Activated T-cell treated with anti-CD3 and anti-CD28 coated beads, Interleukin-2, amount 50 U/mL, for 1 hour (primary cell): ENCODE measurements at places on chromosomes 16 and 17.

- DNase-seq: no peak
These were observed 6.3 kb downstream of the C17orf75 start for GRCh38 chr17:32335687-32336086.

DNA sequence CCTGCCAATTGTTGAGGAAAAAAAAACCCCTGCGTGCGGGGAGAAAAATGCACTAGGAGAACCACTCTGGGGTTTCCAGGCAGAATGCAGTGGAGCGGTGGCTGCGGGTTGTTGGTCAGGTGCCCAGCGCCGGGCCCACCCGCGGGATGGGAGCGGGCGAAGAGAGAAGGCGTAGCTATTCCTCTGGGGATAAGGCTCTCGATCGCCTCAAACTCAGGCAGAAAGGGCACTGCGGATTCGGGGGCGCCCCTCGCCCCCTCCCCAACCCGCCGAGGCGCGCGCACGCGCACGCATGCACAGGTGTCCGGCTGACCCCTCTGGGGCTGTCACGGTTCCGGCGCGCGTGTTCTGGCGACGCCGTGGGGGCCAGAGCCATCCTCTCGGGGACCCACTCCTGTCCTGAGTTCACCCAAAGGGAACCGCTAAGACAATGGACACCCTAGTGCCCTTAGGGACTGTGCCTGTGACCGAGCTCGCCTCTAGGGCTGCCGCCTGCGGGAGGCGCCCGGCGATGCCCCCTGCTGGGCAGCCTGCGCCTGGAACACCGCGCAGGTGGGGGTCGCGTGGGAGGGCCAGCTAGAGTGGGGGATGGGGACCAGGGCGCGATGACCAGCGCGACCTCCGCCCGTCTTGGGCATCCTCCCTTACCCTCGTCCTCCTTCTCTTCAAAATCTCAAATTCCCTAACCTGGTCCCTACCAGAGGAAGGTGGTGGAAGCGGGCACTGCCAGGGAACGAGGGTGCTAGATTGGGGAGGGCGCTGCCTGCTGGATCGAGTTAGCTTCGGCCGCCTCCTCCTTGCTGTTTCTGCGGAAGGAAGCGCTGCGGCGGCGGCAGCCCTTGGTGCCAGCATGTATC is 14.4 kb upstream of the CBX8 start:
- DNase-seq: peak; percentile 52

DNA sequence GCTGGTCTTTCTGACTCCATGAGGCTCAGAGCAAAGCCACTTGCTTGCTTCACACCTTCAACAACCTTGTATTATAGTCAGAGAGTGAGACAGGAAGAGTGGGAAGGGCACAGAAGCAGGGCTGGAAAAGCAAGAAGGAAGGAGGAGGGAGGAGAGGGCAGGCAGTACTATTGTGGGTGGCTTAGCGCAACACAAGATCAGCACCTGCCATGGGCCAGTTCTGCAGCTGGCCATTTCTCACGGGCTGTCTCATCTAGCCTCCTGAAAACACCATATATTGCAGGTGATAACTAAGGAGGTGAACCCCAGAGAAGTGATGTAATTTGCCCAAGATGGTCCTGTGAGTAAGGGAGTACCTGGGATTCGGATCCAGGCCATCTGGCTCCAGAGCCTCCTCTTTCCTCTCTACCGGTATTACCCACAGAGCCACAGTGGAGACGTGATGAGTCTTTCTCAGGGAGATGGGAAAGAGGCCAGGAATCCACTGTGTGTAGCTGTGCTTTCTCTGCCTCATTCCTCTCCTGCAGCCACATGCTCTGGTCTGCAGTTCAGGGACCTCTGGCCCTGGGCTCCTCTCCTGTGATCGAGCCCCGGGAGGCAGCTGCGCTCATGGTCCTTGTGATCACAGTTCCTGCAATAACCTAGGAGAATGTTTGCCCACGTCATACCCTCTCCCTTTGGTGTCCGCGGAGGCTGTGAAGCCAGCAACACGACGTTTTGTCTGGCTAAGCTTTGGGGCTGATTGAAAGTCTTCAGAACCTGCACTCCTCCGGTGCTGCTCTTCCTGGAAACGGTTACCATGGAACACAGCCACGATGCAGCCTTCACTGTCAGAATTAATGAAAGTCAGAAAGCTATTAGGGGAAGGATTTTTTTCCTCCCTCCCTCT is 178.1 kb upstream of the CCL2 start:
- DNase-seq: no peak

GRCh38 chr17:1997927-1998742 is 27.0 kb downstream of the RTN4RL1 start:
- DNase-seq: no peak

GRCh38 chr17:77675411-77675810 is 283.1 kb upstream of the TNRC6C start:
- no peak for DNase-seq

DNA sequence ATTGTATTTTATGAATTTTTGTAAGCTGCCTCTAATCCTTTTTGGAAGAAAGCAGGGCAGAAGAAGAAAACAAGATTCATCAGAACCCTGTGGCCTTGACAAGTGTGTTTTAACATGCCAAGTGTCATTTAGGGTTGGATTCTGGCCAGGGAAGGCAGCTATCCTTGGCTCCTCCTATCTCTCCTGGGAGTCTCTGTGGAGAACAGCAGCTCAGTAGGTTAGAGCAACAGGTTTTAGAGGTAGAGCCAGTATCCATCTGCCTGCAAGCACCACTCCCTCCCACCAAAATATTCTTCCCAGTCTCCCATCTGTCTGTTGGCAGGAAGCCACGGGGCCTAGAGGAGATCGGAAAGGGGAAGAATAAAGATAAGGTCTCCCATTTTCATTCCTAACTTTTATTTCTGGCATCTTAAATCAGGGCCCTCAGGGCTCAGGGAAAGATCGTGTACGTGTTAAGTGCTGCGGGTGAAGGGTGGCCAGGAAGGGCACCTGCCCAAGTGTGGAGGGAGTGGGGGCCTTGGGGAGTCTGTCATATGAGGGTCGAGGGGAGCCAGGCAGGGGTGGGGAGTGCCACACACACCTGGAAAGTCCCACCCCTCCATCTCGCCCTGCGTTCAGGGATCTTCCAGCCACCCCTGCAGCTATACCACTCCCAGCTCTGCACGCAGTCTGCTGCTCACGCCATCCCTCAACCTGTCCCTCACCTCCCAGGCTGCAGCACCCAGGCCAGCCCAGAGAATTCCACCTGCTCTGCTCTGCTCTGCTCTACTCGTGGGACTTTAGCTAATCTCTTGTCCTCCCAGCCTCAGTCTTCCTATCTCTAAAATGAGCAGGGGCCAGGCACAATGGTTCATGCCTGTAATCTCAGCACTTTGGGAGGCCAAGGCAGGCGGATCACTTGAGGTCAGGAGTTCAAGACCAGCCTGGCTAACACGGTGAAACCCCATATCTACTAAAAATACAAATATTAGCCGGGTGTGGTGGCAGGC is 17.1 kb upstream of the CPSF4L start:
- DNase-seq: no peak

DNA sequence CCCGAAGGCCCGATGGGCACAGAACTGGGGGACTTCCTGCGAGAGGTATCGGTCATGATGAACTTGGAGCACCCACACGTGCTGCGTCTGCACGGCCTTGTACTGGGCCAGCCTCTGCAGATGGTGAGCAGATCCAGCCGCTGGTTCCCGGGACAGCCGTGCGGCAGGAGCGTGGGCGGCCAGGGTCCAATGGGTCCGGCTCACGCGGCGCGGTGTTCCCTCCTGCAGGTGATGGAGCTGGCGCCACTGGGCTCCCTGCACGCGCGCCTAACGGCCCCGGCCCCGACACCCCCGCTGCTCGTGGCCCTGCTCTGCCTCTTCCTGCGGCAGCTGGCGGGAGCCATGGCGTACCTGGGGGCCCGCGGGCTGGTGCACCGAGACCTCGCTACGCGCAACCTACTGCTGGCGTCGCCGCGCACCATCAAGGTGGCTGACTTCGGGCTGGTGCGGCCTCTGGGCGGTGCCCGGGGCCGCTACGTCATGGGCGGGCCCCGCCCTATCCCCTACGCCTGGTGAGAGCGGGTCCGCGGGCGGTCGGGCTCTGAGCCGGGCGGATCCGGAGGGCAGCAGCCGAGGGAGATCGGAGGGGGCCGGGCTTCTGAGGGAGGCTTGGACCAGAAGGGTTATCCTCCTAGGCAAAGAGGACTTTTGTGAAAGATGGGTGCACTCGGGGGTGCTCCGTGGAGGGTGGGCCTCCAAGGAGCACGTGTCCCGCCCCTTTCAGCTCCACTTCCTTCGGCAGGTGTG is 3.0 kb downstream of the TNK1 start:
- peak; percentile 88 for DNase-seq

- no peak for DNase-seq
These were observed 338.2 kb downstream of the SNX29 start for GRCh38 chr16:12314653-12315185.

- peak; percentile 62 for DNase-seq
These were observed 1.4 kb downstream of the SYNGR3 start for GRCh38 chr16:1991135-1991551.

GRCh38 chr16:6374821-6375220 is 957.8 kb upstream of the RBFOX1 start:
- DNase-seq: no peak

DNA sequence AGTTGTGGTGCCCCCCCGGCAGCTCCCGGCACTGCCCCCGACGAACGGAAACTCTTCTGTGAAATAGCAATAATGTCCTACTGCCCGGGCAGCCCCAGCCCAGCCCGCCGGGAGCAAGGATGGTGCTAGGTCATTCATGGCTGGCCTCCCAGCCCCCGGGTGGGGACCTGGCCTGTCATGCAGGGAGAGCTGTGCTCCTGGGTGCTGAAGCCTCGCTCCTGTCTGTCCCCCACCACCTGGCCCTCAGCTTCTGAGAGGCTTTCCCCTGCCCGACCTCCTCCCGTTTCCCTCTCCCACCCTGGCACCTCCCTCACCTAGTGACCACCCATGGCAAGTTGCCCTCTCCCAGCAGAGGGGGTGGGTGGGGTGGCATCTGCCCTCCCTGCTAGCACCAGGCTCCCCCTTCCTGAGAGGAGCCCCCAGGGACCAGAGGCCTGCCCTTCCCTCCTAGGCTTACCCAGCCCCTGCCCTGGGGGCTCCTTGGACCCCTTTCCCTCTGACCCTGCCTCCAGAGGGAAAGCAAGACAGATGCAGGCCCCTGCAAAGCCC is 13.5 kb downstream of the PAM16 start:
- no peak for DNase-seq

DNA sequence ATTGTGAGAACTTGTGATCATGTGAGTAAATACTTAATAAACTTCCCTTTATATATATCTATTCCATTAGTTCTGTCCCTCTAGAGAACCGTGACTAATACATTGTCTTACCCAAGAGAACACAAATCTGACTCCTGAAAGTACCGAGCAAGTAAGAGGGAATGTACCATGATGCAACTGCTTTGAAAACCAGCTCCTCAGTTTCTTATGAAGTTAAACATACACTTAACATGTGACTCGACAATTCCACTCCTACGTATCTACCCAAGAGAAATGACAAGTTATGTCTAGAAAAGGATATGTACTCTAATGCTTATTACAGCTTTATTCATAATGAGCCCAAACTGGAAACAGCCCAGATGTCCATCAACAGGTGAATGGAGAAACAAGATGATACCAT is 8.8 kb upstream of the GJD3 start:
- DNase-seq: no peak

DNA sequence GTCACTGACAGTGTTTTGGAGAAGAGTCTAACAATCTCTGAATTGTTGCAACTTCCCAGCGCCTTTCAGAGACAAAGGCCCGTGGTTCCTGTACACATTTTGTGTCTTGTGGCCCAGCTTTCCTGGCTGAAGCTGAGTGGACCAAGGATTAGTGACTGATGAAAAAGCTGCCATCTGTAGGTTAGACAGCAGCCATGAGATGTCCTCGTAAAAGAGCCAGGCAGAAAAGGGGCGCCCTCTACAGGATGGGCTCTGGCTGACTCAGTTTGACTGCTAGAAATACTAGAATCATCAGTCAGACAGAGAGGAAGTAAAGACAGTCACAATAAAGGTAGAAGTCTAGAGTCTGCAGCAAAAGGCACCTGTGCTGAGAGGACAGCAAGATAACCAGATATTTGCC is 26.5 kb upstream of the NF1 start:
- peak; percentile 38 for DNase-seq

DNA sequence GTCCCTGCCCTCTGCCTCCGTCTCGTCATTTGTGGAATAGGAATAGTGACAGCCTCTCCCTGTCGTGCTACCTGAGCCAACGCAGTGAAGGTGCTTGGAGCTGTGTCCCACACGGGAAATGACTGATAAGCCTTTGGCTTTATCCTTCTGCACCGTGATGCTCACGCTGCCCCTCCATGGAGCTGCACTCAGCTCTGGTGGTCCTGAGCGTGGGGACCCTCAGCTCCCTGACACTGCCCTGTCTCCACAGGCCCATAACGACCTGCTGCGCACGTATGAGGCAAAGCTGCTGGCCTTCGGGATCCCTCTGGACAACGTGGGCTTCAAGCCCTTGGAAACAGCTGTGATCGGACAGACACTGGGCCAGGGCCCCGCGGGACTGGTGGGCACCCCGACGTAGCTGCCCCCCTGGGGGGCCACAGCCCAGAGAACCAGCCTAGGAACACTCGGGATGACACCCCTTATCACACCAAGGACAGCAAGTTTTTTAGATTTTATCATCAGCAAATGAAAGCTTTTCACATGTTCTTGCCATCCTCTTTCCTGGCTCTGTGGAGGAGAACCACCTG is 23.8 kb upstream of the DBNDD1 start:
- DNase-seq: no peak

- DNase-seq: no peak
These were observed 11.1 kb upstream of the SLC5A11 start for GRCh38 chr16:24834459-24835335.

DNA sequence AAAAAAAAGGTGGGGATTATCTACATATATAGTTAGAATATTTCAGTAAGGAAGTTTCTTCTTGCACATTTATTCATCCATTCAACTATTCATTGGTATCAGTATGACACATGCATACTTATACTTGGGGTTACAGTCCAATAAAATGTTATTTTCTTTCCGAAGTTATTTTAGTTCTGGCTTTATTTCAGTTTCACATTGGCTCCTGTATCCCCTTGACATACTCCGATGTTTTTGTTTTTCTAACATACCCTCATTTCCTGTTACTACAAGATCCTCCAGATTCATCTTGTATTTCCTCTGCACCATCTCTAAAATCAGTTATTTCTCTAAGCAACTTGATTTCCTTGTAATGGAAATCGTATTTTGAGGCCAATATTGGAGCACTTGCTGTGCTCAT is 435.5 kb upstream of the MON1B start:
- DNase-seq: no peak

GRCh38 chr16:24700549-24701392 is 28.7 kb upstream of the TNRC6A start:
- DNase-seq: no peak

GRCh38 chr16:12758031-12758669 is 45.5 kb downstream of the CPPED1 start:
- DNase-seq: no peak
